Stimulated activated CD4-positive, alpha-beta T cell treated with anti-CD3 and anti-CD28 coated beads, Interleukin-2, amount 100 ng/mL, for 48 hours (primary cell): ENCODE measurements at places on chromosomes 6 and 20.

- DNase-seq = no peak
These were observed 105.3 kb upstream of the NAA20 start for GRCh38 chr20:19911810-19912382.

- DNase-seq = no peak
These were observed 8.2 kb upstream of the LKAAEAR1 start for GRCh38 chr20:64092258-64093012.

DNA sequence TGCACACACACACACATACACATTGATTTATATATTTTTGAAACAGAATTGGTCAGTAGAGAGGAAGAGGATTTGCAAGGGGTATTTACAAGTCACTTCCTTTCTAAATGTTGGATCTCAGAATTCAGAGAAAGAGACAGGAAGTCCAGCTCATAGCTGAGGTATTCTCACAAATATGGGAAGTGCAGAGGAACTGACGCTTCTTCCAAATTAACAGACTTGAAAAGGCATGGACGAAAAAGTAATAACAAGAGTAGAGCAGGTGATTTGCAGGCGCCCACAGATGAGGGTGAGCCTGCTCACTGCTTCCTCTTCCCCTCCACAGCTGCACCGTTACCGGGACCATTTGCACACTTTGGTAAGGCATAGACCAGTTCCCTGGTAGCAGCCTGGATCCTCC lies 246.4 kb downstream of the PHACTR1 start:
- no peak for DNase-seq

GRCh38 chr6:19524366-19525186 lies 312.6 kb upstream of the ID4 start:
- no peak for DNase-seq

DNA sequence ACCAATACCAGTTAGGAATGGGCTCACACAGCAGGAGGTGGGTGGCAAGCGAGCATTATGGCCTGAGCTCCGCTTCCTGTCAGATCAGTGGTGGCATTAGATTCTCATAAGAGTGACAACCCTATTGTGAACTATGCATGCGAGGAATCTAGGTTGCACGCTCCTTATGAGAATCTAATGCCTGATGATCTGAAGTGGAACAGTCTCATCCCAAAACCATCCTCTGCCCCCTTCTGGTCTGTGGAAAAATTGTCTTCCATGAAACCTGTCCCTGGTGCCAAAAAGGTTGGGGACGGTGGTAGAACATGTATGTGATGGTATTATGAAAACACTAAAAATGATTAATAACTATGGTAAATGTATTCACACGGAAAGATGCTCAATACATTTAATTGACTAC lies 99.7 kb upstream of the HIVEP1 start:
- DNase-seq = no peak

- DNase-seq = no peak
These were observed 38.9 kb upstream of the CD2AP start for GRCh38 chr6:47438481-47439347.

DNA sequence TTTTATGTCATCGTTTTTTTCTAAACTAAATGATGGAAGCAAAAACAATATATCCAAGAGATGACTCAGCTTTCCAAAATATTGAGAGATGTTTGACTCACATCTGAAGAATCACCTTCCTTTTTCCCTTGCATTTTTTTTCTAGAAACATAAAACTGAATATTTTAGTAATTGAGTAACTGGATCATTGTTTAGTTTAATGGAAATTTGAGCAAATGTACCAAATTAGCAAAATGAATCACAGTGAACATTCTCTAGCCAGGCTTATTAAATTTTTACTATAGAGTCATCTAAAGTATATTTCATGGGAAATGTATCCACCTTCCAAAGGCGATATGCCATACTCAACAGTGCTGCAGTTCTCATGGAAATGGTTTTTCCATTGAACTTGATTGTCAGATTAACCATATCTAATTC lies 145.5 kb downstream of the TENT5A start:
- no peak for DNase-seq

GRCh38 chr20:34831936-34832335 lies 6.5 kb upstream of the NCOA6 start:
- DNase-seq = no peak

GRCh38 chr6:145626857-145627256 lies 108.5 kb downstream of the EPM2A start:
- no peak for DNase-seq

DNA sequence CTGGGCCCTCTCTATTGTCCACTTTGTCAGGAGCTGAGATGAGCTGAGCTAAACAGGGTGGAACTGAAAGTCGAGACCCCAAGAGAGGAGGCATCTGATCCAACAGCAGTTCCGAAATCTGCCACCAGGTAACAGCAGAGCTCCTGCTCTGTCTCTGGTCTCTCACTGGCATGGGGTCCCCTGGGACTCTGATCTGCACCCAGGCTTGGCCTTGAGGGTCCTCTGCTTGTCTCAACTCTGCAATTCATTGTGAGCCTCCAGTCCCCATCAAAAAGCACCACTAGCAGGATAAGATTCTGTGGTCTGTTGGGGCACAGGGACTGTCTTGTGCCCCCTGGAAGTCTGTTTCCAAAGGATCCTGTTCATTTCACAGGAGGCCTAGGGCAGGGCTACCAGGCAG lies 62.5 kb upstream of the TOP1 start:
- DNase-seq = no peak

DNA sequence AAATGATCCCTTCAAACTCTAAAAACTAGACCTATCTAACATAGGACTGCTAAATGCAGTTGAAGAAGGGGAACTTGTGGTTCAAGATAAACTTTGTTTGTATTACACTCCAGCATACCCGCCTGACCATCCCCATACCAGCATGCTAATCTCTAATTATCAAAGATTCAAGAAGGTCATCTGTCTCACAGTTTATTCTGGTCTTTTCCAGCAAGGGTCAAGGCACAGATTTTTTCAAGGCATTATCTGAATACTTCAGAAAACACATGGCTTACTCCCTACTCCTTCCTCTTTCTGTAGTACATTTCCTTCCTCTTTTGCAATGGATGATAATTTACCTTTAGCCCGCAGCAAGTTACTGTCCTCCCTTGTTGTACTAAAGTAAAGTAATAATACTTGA lies 174.1 kb downstream of the PKHD1 start:
- no peak for DNase-seq

GRCh38 chr20:21516861-21517565 lies 3.1 kb upstream of the NKX2-2 start:
- DNase-seq = no peak

- no peak for DNase-seq
These were observed 805.8 kb upstream of the GJE1 start for GRCh38 chr6:141326925-141327324.

- no peak for DNase-seq
These were observed 577.5 kb downstream of the CD109 start for GRCh38 chr6:74273541-74273940.

DNA sequence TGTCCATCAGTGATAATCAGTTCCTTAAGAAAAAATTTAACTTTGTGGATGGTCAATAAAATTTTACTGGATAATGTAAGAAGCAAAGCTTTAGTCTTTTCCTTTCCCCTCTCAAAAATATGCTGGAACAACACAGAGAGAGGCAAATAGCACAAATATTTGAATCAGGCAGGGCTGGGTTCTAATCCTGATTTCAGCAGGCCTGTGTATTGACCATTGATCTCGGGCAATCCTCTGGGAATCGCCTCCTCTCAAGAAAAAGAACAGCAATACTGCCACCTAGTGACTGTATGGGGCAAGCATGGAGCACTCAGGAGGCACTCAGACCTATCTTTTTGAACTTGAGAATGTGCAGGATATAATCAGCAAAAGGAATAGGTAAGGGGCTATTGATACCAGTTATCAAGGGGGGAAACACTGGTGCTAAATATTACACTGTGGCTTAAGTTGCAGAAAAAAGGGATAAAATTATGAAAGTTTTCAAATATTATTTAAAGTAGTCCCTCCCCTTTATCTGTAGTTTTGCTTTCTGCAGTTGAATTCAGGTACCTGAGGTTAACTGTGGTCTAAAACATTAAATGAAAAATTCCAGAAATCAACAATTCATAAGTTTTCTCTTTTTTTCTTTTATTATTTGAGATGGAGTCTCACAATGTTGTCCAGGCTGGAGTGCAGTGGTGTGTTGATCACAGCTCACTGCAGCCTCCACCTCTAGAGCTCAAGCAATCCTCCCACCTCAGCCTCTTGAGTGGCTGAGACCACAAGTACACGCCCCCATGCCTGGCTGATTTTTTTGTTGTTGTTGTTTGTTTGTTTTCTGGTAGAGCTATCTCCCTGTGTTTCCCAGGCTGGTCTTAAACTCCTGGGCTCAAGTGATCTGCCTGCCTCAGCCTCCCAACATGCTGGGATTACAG lies 91.8 kb upstream of the NHSL1 start:
- DNase-seq = peak; percentile 34

DNA sequence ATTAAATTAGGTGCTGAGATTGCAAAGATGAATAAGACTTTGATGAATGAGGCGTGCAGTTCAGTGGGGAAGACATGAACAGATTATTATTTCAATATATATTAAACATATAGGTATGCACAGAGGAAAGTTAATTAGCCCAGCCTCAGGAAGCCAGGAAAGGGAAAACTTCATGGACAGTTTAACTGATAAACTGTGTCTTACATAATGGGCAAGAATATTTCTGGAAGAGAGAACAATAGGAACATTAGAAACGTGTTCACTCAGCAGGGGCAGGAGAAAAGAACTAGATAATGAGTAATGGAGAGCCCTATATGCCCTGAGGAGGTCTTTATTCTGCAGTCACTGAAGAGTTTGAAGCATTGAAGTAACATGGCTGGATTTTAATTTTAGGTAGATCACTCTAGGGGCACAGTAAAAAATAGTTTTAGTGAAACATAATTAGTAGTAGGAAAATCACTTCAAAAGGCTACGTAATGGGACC lies 23.6 kb downstream of the CEP57L1 start:
- no peak for DNase-seq

DNA sequence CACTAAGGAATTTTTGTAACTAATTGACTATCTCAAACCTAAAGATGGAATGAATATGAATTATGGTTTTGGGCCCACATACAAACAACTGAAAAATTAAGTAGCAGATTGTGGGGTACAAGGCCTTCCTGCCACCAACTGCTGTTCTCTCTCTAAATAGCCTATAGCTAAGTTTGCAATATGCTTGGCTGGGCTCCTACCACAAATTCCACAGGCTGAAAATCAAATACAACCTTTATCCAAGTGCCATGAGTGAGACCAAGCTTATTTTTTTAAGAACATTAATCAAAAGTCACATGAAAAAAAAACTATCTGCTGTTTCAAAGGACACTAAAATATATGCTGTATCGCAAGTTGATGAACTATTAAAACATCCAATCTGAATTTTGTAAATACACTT lies 52.1 kb downstream of the TENT5A start:
- DNase-seq = no peak

DNA sequence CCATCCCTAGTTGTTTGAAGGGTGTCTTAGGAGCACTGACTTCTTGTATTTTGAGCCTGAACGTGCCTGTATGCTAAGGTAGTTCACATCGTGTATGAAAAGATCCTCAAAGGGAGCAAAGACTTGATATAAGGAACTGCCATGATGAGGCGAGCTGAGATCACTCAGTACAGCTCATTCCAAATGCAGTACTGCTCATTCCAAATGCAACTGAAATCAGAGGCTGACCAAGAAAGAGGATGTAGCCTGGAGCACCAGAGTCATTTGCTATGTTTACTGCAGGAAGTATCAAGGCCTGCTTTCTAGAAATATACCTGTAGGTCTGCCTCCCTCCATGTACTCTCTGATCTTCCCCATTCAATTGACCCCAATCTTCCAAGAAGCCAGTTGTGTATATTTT lies 832.2 kb downstream of the EYS start:
- DNase-seq = no peak

GRCh38 chr20:52103335-52103912 lies 88.2 kb downstream of the ZFP64 start:
- DNase-seq = no peak

DNA sequence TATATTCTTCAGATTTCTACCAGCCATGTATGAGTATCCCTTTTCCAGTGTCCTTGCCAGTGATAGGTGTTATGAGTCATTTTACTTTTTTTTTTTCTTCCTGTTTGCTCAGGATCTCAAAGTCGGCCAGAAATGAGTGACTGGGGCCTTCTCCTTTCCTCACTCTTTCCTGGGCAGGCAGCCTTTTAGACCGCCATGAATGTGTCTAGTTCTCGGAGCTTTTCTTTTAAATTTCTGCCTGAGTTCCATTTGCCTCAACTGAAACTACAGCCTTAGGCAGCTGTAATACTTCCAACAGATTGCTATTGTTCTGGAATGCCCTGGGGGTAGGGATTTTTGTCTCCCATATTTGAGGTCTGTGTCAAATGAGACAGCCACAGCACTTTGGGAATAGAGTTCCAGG lies 83.7 kb downstream of the STXBP5 start:
- no peak for DNase-seq

DNA sequence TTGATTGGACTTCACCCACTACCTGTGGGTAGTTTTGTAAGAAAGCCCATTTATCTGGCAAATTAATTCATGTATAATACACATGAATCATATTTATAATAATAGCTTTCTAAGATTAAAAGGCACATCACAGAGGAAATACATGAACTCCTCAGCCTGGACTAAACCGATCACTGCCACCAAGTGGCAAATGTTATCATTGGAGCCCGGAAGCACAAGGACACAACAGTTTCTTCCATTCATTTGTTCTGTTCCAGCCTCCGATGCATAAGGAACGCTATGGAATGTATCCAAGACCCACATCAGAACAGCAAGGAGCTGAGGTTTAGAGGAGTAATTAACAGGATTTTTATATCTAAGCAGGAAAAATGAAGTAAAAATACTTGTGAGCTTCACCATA lies 13.9 kb upstream of the IPCEF1 start:
- no peak for DNase-seq

- DNase-seq = no peak
These were observed 104.1 kb downstream of the TCP11 start for GRCh38 chr6:35036828-35037663.

DNA sequence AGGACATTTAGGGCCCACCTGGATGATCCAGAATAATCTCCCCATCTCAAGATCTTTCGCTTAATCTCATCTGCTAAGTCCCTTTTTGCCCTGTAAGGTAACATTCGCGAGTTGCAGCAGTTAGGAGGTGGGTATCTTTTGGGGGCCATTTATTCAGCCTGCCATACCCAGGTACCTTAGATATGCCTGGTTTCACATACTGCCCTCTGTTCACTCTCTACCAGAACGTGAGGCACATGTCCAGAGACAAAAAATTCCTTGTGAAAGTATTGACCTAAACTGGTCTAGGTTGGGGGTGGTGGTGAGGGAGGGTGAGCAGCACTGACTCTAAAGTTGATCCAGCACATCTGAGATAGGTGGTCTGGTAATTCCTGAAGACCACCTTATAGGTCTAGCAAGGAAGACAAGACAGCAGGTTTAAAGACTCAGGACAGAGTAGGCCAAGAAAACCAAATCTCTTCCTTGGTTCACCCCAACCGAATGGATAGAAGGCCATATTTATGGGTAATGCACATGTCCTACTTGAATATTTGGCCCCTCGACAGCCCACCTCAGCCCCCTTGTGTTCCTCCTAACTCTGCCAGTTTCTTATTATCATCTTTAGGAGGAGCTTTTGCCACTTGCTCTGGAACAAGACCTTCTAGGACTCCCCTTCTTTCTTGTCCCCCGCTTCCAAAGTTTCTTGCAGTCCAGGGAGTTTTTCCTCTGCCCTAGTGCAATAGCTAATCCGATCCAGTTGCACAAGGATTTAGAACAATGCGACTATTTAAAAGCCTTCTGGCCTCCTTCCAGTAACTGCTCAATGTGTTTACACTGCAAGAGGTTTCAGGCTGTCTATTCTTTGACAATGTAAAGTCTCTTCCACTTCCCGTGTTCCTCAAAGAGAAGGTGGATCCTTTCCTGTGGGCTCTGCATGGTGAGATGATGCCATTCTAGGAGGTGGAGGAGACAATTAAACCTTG lies 213.0 kb upstream of the LAMP5 start:
- DNase-seq = no peak

- no peak for DNase-seq
These were observed 100.6 kb upstream of the HIVEP1 start for GRCh38 chr6:11911538-11911937.
